M059J (cell line): ENCODE measurements at places on chromosomes 7 and 10. TPM values are rescaled to one million over a fixed set of nuclear protein-coding genes. Genes with fewer than 3 reads are reported as not detected.
A peak's percentile ranks its signal among the peaks of the same experiment; 100 is the strongest.

- no peak for DNase-seq
These were observed 508.9 kb downstream of the SUGCT start for GRCh38 chr7:40643664-40644063.

- peak; percentile 65 for DNase-seq
These were observed 2.0 kb upstream of the GTPBP4 start for GRCh38 chr10:986137-986825.

- peak; percentile 26 for DNase-seq
These were observed 102.6 kb downstream of the PARP12 start for GRCh38 chr7:139960157-139960556.

DNA sequence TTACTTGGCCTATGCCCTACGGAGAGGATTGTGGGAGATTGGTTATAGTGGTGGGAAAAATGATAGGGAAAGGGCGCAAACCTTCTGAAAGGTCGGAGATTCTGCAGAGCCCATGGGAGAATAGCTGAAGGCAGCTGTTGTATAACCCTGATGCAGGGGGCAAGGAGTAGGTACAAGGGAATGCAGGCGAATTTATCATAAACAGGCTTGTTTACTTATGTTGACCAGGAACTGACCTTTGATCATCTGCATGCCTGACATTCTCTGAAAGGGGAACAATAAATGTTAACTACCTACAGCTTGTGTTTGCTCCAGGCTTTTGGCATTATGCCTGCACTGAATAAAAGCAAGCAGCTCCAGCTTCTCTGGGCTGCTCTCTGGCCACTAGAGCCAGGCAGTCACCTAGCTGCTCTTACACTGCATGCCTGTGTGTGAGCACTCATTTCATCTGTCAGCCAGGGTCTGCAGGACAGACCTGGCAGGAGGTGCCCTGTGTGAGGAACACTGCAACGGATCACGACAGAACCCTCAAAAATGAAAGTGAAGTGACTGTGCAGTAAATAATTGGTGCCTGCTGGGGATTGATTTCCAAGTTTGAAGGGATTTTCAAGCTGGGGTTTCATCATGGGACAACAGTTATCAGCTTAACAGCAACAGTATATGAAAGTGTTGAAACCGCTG lies 31.1 kb upstream of the ABCA13 start:
- peak; percentile 86 for DNase-seq

- DNase-seq = peak; percentile 64
These were observed at the start of gene SLC29A3 for GRCh38 chr10:71319042-71319799. Gene SLC29A3, plus strand, starts transcription at chr10:71319259. Its CDS starts 51 bp downstream, at chr10:71319310.

- no peak for DNase-seq
These were observed 54.9 kb downstream of the HK1 start for GRCh38 chr10:69333205-69333604.

DNA sequence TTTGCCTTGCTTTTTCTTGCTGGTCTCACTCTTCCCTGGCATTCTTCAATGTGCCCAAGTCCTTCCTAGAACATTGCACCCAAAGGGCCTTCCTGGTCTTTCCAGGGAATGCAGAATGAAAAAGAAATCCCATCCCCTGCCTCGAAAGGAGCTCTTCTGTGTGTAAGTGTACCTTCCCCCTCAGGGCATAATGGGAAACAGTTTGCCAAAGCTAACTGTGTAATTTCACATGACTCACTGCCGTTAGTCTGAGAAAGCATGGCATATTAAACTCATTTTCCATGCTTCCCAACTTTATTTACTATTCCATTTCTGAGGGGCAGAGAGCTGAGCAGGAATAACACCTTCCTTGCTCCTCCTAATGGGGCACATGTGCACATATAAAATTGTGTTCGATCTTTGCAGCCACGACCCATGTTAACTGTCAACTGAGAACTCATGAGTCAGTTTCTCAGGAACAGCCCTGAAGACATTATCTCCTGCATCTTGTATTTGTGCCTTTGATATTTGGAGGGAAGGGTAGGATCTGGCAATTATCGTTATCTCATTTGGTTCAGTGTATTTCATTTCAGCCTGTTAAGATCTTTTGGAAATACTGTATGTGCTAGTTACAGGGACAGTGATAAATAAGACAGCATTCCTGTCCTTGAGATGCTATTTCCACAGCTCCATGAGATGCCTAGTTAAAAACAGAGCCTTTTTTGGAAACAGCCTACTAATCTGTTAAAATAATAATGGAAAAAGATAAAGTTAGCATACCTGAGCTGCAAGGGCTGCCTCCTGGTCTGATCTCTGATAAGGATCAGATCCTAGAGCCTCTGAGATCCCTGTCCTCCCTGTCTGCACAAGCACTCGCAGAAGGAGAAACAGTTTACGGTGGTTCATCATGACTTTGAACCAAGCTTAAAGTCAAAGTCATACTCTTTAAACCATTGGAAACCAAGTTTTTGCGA lies 42.3 kb downstream of the IKZF1 start:
- peak; percentile 50 for DNase-seq

DNA sequence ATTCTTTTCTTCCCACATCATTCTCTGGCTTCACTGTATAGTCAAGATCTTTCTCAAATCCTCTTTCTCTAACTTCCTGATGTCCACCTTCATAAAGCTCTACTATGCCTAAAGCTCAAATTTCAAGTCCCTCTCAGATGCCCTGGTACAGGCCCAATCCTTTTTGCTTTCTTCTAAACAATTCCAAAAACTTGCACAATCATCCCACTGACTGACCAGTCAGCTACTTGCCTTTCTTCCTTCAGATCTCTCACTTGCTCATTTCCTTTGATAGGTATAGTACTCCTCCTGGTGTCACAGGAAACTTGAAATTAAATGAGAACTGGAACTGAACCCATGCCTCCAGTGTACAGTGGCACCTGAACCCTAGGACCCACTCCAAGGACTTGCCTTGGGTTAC lies 18.2 kb downstream of the SEC31B start:
- DNase-seq = no peak

The ABCB4 gene
- total RNA-seq = 3.8 and 4.6 TPM in 2 replicates

The RARRES2 gene
- 1.1 and 1.7 TPM in 2 replicates for total RNA-seq

The CCDC7 gene
- total RNA-seq = 1.1 and 1.8 TPM in 2 replicates
